NCI-H510A (cell line): ENCODE measurements at places on chromosomes 12 and 14.

DNA sequence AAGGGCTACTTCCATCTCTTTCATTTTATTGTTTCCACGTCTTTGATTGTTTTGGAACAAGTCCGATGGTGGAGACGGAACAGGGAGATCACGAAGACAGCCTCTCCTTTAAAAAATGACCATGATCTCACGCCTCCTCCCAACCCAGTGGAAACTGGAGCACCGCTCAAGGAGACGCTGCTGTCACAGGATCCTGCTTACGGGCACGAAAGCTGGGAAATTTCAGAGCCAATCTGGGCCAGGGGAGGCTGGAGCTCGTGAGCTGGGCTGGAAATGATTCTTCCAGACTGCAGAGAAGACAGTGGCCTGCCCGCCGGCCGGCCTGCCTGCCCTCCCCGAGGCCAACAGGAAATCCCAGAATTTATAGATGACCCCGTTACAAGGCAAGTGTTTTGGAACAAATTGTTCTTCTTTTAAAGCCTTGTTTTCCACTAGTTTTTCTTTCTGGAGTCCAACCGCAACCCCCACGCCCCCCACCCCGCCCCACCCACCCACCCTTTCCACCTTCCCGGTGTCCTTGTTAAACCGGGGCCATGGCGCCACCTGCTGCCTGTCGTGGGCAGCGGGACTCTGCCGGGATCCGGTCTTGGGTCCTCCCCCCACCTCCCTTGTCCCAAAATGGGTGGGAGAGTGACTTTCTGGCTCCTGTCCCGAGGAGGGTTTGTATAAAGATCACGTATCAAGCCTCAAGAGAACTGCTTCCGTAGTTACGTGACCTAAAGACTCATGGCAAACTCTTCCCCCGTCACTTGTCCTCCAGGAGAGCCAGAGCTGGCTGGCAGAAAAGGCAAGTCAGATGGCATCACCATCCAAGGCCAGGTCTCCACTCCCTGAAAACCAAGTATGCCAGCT lies 40.3 kb downstream of the MAP1LC3B2 start:
- DNase-seq, result peak; percentile 29

DNA sequence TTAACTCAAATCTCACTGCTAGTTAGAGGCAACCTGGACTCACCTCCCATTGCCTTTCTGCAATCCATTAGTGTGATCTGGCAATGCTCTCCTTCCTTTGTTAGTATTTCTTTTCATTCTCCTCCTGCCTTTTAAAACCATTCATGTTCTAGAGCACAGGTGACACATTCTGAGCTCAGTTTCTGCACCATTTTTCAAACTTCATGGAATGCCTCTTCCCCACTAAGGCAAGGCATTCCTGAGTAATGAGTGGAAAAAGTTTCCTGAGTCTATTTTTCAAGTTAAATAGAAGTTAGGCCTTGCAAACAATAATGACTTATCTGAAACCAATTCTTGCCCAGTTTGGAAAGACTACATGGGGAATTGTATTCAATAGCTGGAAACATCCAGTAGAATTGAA lies 1001.8 kb downstream of the BCL11B start:
- no peak for DNase-seq

GRCh38 chr14:103418481-103418818 lies 33.2 kb downstream of the MARK3 start:
- DNase-seq, result no peak

DNA sequence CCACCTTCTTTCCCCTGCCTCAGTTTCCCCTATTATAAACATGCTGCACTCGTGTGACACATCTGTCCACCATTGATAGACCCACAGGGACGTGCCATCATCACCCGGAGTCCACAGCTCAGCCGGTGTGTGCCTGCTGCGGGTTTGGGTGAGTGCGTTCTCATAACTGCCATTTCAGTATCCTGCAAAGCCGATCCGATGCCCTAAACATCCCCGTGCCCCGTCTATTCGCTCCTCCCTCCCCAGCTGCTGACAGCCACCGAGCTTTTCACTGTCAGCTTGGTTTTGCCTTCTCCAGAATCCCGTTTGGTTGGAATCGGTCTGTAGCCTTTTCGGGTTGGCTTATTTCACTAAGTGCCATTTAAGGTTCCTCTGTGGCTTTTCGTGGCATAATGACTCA lies 3.9 kb downstream of the LRCOL1 start:
- DNase-seq, result no peak

DNA sequence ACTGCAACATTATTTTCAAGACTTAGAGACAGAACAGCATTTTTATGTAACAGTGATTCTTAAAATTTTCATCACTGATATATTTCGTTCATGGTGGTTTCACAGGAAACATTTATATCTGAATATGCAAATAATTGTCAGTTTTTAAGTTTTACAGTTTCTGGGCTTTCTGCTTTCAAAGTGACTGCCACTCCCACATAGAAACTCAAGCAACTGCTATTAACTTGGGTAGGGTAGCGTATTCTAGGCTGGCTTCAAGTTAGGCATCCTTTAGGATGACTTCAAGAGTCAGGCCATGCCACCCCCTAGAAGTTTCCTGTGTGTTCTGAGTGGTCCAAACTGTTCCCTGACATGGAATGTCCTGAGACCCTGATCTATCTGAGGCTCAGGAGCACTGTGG lies 123.6 kb upstream of the TSPAN8 start:
- no peak for DNase-seq
